ENCODE measurements at places on chromosomes 7 and 10. TPM values are rescaled to one million over a fixed set of nuclear protein-coding genes. Genes with fewer than 3 reads are reported as not detected.

DNA sequence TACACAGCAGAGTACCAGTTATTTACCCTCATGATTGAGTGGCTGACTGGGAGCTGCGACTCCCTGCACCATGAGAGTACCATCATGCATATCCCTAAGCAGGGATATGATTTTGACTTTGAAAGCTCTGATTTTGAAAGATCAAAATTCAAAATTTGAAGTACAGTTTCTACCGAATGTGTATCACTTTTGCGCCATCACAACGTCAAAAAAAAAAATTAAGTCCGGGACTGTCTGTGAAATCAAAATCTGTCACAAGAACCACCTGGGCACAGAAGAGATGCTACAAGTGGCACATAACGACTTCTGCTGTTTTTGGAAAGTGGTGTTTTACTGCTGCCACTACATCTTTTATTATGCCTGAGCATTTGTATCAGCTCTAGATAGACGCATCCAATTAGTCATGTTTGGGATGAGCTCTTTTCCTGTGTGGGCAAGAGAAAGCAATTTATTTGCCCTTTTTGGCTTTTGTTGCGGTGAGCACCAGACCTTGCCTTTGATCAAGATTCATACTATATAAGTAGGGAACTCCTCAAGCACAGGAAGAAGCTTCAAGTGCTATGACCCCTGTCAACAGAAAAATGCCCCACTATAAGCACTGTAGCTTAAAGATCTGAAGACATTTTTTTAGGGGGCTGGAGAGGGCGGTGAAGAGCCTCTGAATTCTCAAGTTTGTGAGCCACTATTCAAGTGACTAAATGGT is 10.7 kb downstream of the MTPN start:
- no peak overlapping the region for H3K27ac ChIP-seq
- no peaks in the 10 kb centered on the region for H3K27me3 ChIP-seq
- H3K4me3 ChIP-seq = no peak overlapping the region
- no peaks in the 10 kb centered on the region for H3K36me3 ChIP-seq
- H3K4me1 ChIP-seq = peaks cover 31% of the 10 kb centered on the region
- no peak for DNase-seq

The C10orf88 gene
- 7.0 TPM for total RNA-seq

The NACAD gene
- 2.5 TPM for total RNA-seq

DNA sequence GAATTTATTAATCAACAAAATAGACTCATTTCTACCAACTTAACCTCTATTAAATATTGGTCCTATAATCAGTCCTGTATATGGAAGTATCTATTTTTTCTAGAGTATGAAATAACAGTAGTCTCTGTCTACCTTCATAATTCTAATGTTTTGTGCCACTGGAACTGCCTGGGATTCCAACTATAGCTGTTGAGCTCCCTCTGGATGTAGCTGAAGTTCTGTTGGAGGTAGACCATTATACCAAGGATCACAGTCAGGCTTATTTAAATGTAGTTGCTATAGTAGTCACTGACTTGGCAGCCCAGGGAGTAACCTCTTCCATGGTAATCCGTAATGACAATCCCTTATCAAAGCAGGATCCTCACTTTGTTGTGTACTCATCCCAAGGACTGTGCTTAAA is 48.5 kb upstream of the PHYHIPL start:
- H3K4me3 ChIP-seq = no peak overlapping the region
- no peak overlapping the region for H3K27ac ChIP-seq
- no peaks in the 10 kb centered on the region for H3K36me3 ChIP-seq

DNA sequence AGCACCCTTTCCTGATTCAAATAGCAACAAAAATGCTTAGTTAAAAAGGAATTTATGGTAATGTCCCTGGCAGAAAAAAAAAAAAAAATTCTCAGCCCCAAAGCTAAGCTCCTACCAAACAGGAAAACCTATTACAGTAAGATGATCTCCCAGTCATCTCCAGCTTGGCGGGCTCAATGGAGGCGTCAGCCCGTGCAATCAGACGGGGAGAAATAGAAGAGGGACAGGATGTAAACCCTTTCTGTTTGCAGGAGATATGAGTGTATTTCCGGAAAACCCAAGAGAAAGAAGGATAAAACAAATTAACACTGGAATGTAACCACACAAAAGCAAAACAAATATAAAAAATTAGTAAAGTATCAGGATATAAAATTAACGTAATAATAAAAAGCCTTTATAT is 242.8 kb downstream of the TCERG1L start:
- H3K27ac ChIP-seq = no peak overlapping the region
- no peaks in the 10 kb centered on the region for H3K4me1 ChIP-seq
- H3K4me3 ChIP-seq = no peak overlapping the region
- H3K27me3 ChIP-seq = no peaks in the 10 kb centered on the region
